ENCODE measurements at places on chromosomes 3 and 15.

DNA sequence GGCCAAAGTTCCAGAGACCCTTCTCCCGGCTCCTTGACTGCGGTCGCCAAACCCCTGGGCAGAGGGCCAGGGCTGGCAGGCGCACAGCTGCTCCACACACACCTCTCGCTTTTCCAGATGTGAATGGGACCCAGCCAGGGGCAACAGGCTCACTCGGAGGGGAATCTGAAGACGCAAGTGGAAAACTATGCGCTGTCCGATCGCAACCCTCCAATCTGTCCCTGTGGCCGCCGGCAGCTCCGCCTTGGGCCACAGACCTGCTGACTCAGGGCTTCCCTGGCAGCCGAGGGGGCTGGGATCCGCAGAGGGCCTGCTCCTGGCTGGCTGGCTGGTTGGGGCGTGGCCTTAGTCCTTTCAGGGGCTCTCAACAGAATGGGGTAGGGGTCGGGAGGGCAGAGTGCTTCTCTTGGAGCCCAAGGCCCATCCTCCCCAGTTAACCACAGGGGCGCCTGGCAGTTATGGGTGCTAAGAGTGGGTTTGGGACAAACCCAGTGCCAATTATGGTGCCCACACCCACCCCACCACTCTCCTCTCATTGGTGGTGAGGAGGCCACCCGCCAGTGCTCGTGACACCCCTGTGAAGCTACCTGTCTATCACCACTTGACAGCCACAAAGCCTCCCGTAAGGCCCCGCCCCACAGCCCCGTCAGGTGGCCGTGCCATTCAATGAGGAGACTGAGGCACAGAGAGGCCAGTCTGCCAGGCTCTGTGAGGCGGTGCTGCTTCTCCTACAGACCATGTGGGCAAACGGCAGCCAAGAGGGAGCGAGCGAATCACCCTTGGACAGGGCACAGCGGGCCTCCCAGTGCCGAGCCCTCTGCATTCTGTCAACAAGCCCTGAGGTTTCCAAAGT, 53.8 kb downstream of the IQSEC1 start:
- no peak for DNase-seq

- no peak for DNase-seq
These were observed 1.1 kb downstream of the RAB6B start for GRCh38 chr3:133894353-133895207.

DNA sequence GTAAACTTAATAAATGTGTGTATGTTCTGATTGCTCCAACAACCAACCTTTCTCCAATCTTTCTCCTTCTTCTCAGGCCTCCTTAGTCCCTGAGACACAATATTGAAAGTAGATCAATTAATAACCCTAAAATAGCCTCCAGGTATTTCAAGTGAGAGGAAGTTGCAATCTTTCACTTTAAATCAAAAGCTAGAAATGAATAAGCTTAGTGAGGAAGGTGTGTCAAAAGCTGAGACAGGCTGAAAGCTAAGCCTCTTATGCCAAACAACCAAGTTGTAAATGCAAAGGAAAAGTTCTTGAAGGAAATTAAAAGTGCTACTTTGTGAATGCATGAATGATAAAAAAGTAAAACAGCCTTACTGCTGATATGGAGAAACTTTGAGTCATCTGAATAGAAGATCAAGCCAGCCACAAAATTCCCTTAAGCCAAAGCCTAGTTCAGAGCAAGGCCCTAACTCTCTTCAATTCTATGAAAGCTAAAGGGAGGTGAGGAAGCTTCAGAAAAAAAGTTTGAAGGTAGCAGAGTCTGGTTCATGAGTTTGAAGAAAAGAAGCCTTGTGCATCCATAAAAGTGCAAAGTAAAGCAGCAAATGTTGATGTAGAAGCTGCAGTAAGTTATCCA, 38.6 kb downstream of the CCDC80 start:
- no peak for DNase-seq

DNA sequence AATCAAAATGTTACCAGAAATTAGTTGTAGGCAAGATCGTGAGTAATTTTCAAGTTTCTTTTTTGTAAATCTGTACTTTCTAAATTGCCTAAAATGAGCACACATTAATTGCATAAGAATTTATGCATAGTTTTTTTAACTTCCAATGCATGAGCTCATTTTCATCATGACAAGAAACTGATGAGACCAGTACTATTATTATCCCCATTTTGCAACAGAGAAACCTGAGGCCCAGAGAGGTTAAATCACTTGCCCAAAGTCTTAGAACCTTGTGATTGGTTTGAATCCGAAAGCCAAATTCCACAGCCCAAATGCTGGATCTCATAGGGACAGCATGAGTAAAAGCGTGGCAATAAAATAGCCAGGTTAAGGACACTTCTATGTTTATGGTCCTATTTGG, 274.7 kb downstream of the ERC2 start:
- DNase-seq: no peak

GRCh38 chr3:48631516-48632448, 3.5 kb downstream of the SLC26A6 start:
- DNase-seq: no peak

DNA sequence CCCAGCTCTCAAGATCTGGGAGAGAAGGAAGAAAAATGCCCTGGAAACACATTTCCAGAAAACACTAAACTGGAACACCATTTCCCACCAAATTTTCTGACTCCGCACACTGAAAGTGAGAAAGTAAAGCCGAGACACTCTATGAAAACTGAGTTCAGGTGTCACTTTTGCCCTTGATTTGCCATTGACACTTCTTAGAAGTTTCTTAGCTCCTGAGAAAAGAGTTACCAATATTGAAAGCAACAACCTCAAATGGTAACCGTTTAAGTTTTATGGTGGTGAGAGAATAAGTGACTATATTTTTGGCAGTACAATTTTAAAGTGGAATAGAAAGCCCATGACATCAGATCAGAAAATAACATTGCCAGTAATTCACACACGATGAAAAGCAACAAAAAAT, 39.0 kb downstream of the CD86 start:
- no peak for DNase-seq

GRCh38 chr3:162139841-162140240, 643.2 kb downstream of the OTOL1 start:
- no peak for DNase-seq

GRCh38 chr3:69690-70089, 126.9 kb upstream of the CHL1 start:
- DNase-seq: no peak

DNA sequence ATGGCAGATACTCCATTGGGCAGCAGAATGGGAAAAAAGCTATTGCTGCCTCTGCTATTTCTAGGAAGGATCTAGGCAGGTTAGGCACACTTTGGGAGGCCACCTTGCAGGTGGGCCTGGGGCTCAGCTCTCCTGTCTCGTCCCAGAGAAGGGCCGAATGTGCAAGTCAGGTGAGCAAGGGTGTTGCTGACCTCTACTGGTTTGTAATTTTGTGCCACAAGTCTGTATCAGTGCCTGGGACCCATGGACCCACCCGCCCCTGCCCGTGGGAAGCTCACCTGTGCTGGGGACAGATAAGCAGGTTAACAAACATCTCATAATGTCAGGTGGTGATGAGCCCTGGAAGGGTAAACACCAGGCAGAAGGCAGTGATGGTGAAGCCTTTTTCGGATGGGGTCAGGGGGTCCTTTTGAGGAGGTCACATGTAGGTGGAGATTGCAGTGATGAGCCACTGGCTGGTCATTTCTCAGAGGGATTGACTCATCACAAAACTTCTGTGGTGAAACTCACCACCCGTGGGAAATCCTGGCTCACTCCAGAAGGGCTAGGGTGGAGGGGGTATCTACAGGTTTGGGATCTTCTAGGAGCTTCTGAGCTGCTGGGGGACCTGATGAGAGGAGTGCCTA, 161.3 kb downstream of the KLF13 start:
- no peak for DNase-seq

DNA sequence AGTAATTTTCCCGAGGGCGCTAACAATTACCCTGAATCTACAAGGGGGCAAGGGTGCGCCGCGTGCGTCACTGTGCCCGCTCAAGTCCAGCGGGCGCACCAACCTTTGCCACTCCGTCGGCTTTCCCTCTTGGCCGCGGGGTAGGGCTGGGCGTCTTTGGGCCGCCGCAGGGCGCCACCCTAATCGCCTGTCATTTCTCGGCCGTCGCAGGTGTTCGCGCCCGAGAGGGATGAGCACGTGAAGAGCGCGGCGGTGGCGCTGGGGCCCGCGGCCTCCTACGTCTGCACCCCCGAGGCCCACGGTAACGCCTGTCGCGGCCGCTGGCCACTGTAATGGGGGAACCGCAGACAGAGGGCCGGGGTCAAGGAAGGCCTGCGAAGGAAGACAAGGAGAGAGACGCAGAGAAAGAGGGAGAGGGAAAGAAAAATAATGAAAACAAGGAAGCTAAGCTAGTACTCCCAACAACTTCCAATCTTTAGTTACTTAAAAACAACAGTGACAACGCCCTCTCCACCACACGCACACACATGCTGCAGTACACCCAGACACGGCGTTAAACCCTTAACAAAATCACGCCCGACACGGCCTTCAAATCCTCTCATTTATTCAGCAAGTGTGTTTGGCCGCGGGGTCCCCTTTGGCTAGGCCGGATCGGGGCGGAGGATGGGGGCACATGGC, 3.8 kb downstream of the SKOR1 start:
- no peak for DNase-seq

DNA sequence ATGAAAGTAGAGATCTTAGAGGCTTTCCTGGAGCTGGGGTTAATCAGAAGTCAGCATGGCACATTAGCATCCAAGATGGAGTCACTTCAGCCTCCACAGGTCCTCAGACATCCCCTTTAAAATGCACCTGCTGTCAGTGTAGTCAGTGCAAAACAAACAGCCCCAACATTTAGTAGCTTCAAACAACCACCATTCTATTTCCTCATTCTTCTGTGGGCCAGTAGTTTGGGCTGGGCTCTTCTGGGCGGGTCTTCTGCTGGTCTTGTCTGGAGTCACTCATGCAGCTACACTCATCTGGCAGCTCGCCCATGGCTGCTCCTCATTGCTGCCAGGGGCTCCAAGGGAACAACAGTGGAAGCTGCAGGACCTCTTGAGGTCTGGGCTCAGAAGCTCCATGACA, 99.9 kb downstream of the TLE3 start:
- no peak for DNase-seq
